Stimulated activated CD4-positive, alpha-beta T cell treated with anti-CD3 and anti-CD28 coated beads, Interleukin-12 subunit alpha, Interleukin-12 subunit beta, amount 100 ng/mL, for 24 hours (primary cell): ENCODE measurements at places on chromosomes 13 and 19.

DNA sequence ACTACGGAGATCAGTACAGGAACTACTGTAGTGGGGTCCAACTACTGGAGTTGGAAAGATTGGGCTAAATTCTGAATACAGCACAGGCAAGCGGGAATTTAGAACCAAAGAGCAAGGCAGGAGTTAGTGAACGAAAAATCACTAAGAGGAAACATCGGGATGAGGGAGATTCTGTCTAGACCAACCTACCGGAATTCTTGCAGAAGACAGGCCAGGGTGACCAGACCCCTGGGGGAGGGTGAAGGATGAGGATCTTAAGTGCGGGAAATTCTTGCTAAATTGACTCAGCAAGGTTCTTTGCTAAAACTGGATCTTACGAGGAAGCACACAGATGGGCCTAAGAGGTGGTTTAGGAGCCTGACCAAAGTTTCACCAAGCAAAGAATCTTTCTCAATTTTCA lies 13.2 kb upstream of the PSPC1 start:
- no peak for DNase-seq

GRCh38 chr19:15290166-15290565 lies 42.2 kb downstream of the BRD4 start:
- DNase-seq, result no peak

- no peak for DNase-seq
Measured at GRCh38 chr13:41468631-41469030, 11.3 kb downstream of the RGCC start.

GRCh38 chr19:54517483-54517882 lies 14.9 kb downstream of the LAIR2 start:
- DNase-seq, result peak; percentile 65
